ENCODE measurements at places on chromosomes 12 and 14.

GRCh38 chr14:74980398-74980730 lies 22.4 kb upstream of the EIF2B2 start:
- no peak for DNase-seq

DNA sequence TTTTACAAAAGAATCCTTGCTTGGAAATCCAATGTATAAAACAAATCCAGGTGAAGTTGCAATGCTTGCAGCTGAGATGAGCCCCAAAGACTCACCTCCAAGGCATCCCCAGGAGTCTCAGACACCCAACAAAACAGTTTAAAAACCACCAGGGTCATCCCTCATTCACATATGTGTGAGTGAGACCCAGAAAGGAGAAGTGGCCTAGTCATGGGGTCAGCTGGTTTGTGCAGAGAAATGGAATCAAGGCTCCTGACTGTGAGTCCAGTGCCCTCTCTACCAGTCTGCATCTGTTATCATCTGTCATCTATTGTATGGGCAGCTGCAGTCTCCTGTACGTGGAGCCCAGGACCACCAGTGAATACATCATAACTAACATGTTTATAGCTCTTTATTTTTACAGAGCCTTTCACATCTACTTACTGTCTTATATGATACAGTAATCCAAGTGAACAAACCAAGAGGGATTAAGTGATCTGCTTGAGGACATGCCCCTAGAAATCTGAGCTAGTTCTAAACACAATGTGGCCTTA lies 27.1 kb downstream of the PLEKHG7 start:
- no peak for DNase-seq

- no peak for DNase-seq
Observed at GRCh38 chr12:14272956-14273912, 92.2 kb upstream of the ATF7IP start.

- DNase-seq = no peak
Observed at GRCh38 chr12:91852634-91853033, 293.0 kb downstream of the BTG1 start.

DNA sequence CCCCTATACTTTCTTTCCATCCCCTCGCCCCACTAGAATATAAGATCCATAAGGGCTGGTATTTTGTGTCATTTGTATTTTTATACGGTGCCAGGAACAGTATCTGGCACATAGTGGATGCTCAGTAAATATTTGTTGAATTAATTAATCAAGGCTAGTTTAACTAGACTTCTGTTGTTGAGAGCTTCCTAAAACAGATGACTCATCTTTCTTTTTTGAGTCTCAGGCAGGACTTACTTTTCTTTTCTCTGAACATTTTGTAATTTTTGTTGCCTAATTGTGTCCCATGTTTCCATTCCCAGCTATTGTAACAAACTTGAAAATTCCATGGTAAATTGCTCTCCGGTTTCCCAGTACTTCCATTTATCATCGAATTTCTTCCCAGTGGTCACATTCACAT lies 16.7 kb downstream of the STK38L start:
- no peak for DNase-seq

- no peak for DNase-seq
Observed at GRCh38 chr12:3107954-3108353, 30.8 kb downstream of the TSPAN9 start.

DNA sequence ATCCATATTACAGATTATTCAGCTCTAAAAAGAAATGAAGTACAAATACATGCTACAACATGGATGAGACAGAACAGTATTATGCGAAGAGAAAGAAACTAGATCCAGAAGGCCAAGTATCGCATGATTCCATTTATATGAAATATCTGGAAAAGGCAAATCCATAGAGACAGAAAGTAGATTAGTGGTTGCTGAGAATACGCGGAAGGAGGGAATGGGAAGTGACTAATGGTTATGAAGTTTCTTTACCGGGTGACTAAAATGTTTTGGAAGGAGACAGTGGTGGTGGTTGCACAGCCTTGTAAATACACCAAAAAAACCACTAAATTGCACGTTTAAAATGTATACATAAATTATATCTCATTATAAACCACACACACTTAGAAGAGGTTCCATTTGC lies 12.5 kb downstream of the PRDM4 start:
- DNase-seq = no peak

GRCh38 chr12:11559626-11560340 lies 89.7 kb upstream of the ETV6 start:
- no peak for DNase-seq

DNA sequence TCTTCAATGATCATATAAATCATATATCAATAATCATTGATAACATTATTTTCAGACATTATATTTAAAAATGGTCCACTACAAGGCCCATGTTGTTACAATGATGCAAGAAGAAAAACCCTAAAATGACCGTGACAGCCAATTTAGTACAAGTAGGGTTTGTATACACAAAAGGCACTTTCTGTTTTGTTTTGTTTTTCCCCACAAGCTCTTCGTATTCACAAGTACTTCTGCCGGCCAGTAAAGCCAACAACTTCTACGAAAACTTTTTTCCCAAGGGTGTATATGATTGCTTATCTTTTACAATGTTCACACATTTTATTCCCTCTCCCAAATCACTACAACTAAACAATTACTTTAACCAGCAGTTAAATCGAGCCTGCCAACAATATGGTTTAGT lies 9.6 kb downstream of the PTPRB start:
- no peak for DNase-seq

GRCh38 chr12:54704202-54704601 lies 56.0 kb upstream of the DCD start:
- no peak for DNase-seq

DNA sequence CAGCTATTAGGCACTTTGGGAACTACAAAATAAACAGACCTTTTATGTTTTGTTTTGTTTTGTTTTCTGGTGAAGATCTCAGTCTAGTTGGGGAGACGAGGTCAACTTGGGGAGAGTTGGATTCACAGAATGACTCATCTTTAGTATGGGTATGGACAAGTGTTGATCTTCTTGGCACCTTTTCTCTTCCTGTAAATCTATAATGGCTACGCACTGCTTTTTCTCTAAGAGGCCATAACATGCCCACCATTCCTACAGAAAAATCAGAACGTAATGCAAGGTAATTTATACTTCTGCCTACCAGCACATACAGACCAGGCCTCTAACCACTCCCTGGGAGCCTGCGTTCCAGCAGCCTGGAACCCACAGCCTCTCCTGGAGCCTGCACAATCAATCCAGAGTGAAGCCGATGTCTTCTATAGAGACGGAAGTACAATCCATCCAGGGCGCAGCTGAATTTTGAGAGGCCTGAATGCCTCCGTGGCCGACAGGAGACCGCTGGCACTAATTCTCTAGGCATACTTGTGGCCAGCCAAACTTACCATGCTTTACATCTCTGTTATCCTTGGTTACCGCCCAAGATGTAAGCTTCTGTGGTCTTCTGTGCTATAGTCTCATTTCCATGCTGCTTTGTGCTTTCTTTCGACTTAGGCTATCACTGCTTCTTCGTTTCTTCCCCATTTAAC lies 717 bp downstream of the PPHLN1 start:
- no peak for DNase-seq

DNA sequence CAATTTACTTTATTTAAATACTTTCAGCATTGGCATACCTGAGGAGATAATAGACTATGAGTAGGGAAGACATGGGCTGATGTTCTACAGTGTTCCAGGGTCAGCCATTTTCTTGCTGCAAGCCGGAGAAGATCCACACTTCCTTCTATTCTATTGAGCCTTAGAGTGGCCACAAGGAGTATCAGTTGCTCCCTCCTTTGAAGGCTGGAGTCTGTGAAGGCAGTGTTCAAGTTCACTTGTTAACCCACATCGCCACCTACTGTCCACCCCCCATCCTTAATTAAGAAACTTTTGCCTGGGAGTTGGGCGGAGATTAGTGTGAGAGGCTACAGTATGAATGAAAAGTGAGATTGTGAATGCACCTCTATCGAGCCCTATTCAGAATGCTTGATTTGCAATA lies 666.6 kb downstream of the NRXN3 start:
- no peak for DNase-seq

DNA sequence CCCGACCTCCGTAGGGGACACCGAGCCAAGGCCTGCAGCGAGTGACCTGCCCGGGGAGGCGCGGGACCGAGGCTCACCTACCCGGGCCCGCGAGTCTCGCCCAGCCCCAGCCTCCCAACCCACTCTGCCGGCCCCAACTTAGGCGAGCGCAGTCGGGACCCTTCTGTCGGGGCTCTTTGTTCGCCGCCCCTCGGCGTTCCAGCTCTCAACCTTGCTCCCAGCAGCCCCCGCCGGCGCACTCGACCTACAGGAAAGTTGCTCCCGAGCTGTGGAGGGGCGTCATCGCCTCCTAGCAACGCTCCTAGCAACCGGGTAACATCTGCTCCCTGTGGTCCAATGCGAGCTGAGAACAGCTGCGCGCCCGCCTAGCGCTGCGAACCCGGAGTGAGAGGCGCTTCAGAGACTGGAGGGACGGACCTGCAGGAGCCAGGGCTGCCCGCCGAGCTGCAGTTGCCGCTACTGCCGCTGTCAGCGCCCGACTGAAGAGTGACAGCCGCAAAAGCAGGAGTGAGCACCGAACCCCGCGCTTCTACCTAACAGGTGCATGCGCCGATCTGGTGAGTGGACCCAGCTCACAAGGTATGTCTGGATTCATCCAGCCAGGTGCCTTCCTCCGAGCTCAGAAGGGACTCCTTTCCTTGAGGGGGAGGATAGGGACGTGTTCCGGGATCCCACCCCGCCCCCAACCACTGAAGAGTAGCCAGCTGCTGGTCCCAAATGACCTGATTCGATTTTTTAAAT lies 355.0 kb downstream of the SNAPC1 start:
- peak; percentile 31 for DNase-seq

DNA sequence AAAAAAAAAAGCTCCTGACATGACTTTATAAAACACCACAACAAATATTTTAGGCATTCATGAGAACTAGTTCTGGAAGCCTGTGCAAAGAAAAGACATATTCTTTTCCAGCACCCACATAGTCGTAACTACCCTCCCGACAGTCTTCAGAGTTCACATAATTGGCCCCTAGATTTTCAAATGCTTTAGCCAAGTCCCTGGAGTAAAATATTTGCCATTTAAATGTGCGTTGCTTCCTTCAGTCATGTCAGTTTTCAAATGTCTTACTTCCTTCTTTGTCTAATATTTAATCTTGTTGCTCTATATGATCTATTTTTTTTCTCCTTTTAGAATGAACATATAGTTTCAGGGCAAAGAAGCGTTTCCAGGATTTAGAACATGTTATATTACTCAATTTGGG lies 66.8 kb upstream of the KRAS start:
- DNase-seq = no peak

DNA sequence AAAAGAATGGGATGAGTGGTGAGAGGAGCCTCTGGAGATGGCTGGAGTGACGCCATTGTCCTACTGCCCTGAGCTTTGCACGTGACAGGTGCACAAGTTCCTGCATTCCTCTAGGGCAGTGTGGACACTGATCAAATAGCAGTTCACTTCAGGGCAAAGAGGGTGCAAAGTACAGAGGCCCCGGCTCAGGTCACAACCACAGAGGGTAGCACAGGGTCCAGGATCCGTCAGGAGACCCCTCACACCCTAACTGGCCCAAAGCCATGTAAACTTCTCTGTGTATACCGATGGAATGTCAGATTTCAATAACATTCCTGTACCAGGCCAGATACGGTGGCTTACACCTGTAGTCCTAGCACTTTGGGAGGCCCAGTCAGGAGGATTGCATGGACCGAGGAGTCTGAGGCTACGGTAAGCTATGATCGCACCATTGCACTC lies 10.4 kb upstream of the FBLN5 start:
- DNase-seq = no peak

GRCh38 chr12:75011120-75011519 lies 198.5 kb downstream of the KCNC2 start:
- peak; percentile 2 for DNase-seq

GRCh38 chr12:106021516-106021915 lies 117.2 kb downstream of the NUAK1 start:
- no peak for DNase-seq

- DNase-seq = no peak
Observed at GRCh38 chr14:58978343-58978742, 210.1 kb upstream of the DAAM1 start.

GRCh38 chr14:51604073-51604472 lies 47.6 kb upstream of the FRMD6 start:
- no peak for DNase-seq

DNA sequence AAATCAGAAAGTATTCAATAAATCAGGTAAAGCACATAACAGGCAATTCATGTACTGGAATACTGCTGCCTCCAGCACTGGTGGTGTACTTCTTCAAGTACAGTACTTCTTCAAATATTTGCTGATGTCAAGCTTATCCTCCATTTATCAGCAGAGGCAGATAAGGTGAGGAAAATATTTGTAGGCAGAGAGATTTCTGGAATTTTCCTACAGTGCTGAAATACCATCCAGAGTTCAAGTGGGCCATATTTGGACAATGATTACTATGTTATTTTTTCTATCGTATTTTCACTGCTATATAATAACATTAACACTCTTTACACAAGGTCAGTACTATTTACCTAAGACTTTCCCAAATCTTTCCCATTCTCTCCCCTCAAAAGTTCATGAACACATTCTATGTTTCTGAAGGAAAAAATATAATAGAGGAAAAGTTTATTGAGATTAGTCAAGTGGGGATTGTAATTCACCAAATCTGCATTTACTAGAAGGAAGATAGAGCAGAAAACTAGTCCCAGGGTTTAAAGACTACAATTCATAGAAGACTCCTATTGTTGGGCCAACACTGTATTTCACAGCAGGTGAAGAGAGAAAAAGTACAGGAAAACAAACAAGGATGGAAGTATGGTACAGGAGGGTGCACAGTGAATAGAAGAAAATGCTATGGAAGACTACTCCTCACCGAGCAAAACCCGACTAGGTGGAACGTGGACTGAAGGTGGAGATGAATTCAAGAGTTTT lies 141.1 kb downstream of the PAWR start:
- DNase-seq = no peak

- peak; percentile 48 for DNase-seq
Observed at GRCh38 chr14:103908580-103908979, 19.7 kb upstream of the TDRD9 start.

GRCh38 chr12:109428037-109428629 lies 49.0 kb downstream of the KCTD10 start:
- peak; percentile 59 for DNase-seq

GRCh38 chr12:59834659-59835474 lies 239.0 kb downstream of the SLC16A7 start:
- DNase-seq = no peak

- DNase-seq = no peak
Observed at GRCh38 chr12:59972905-59973304, 377.1 kb downstream of the SLC16A7 start.

GRCh38 chr12:69415471-69416275 lies 54.5 kb upstream of the FRS2 start:
- DNase-seq = no peak

DNA sequence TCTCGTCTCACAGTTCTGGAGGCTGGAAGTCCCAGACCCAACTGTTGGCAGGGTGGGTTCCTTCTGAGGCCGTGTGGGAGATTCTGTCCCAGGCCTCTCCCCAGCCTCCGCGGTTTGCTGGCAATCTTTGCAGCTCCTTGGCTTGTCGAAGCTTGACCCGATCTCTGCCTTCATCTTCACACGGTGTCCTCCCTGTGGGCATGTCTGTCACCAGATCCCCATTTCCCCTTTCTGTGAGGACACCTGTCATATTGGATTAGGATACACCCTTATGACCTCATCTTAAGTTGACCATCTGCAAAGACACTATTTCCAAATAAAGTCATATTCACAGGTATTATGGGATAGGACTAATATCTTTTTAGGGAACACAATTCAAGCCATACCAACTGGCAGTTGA lies 22.6 kb upstream of the LRP1-AS start:
- no peak for DNase-seq

- no peak for DNase-seq
Observed at GRCh38 chr14:72590577-72590976, 303.3 kb downstream of the DPF3 start.

GRCh38 chr14:61296719-61297502 lies 15.8 kb upstream of the TMEM30B start:
- DNase-seq = peak; percentile 70

GRCh38 chr14:74886001-74886400 lies 4.3 kb downstream of the DLST start:
- no peak for DNase-seq
